ENCODE measurements at places on chromosomes 6 and 20. TPM values are rescaled to one million over a fixed set of nuclear protein-coding genes. Genes with fewer than 3 reads are reported as not detected.

DNA sequence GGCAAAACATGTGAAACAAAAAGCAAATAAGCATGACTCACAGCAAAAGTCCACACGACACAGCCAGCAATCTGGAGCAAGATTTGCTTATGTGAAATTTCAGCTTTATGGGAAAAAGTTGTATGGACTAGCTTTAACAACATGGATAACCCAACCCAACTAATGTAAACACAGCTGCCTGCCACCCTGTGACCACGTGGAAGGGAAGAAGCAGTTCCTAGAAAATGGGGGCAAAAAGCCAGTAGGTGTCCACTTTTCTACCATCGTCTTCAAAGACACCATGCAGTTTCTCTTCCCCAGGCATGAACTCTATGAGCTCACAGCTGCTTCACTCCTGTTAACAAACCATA is 425.4 kb upstream of the RNF217 start:
- no peak overlapping the region for H3K4me3 ChIP-seq
- DNase-seq: no peak
- no peaks in the 10 kb centered on the region for H3K4me1 ChIP-seq
- H3K27me3 ChIP-seq: no peaks in the 10 kb centered on the region
- H3K36me3 ChIP-seq: no peaks in the 10 kb centered on the region

DEFB125 gene
- not detected for total RNA-seq

VWA7 gene
- total RNA-seq: 2.1 TPM

SLC22A3 gene
- total RNA-seq: not detected

GLP1R gene
- total RNA-seq: not detected
